ENCODE measurements at places on chromosomes 2 and 18.
A peak's percentile ranks its signal among the peaks of the same experiment; 100 is the strongest.

DNA sequence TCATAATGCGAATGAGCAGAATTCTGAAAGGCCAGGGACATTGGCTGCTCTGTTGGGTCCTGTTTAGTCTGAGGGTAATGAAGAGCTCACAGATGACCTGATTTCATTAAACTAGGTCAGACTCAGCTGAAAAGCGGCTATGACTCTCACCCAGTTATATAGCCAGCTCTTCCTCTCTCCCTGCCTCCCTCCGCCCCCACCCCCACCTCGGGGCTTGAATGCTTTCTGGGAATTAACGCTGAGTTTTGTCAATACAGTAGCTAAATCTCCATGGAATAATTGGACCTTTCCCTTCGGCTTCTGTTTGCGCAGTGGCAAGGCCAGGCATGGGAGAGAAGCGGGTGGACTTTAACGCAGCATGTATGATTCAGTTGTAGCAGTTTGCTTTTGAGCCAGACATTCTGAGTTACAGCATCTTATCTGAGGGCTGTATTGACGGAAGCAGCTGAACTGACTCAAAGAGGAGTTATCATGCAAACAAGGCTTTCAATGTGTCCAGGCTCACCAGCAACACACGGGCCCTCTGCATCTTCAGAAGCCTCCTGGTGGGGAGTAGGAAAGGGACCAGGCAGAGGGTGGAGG, 110.6 kb downstream of the MYCN start:
- no peak for DNase-seq

DNA sequence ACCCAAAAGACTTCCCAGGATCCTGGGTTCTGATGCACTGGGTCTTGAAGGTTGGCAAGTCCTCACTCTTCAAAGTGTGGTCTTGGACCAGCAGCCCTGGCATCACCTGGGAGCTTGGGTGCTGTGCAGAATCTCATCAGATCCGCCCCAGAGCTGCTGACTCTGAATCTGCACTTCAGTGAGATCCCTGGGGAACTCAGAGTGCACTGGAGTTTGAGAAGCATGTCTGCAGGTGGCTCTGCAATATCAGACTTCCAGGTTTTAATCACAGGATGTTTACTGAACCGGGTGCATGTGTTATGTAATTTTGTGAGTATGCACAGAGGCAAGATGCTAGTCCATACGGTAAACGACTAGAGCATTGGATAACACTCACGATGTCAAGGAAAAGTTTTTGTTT, 58.0 kb upstream of the BOD1L2 start:
- DNase-seq, result no peak

DNA sequence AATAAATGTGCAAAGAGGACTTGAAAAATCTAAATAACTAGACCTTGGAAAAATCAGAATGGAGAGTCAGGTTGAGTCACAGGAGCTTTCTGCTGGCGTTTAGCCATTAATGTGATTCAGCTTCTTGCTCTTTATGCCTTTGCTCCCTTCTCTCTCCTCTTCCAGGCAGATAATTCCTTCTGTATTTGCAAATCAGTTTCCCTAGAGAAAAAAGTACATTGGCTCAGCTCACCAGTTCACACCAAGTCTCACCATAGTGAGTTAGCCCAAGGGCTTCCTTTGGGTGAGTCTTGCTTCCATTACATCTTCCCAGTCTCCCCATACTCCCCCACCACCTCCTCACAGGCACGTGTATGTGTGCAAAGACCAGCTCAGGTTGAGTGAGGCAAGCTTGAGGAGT, 73.6 kb downstream of the CYBRD1 start:
- DNase-seq, result no peak

- DNase-seq, result no peak
These were observed 8.9 kb downstream of the GDF7 start for GRCh38 chr2:20675701-20676352.

DNA sequence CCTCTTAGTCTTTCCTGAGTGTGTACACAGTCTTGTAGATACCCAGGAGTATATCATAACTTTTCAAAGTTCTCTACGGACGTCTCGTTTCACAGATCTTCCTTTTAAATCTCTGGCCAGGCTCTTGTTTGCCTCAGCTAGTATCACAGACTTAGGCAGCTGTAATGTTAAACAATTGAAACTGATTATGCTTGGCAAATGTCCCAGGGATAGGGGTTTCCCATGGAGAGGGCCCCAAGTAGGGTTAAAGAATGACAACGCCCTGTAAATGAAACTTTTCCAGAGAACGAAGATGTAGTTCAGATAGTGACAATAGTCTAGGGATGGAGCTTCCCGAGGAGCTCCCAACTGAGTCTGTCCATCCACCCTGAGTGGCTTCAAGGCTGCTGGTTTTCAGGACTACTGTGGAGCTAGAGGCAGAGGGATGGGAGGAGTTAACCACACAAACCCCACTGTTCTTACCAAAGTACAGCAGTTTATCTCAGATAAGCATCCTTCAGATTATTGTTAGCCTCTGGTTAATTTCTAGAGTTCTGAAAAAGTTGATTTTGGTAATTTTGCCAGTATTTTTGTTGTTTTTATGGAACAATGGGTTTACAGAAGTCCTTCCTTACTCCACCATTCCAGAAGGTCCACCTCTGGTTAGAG, 9.1 kb downstream of the NEURL3 start:
- no peak for DNase-seq

- DNase-seq, result peak; percentile 91
These were observed 20.9 kb upstream of the COL6A3 start for GRCh38 chr2:237434866-237435311.

- DNase-seq, result no peak
These were observed 60.2 kb downstream of the PRPF40A start for GRCh38 chr2:152657043-152657442.

- DNase-seq, result no peak
These were observed 18.2 kb downstream of the WDR33 start for GRCh38 chr2:127792805-127793204.

GRCh38 chr2:176704282-176704858, 435.1 kb downstream of the MTX2 start:
- DNase-seq, result no peak

- DNase-seq, result no peak
These were observed 23.0 kb downstream of the LYPD6 start for GRCh38 chr2:149353421-149353820.

- no peak for DNase-seq
These were observed 71.6 kb upstream of the EFEMP1 start for GRCh38 chr2:55995211-55995610.

GRCh38 chr2:145918951-145919350, 1399.0 kb upstream of the ZEB2 start:
- no peak for DNase-seq

- no peak for DNase-seq
These were observed 39.5 kb downstream of the ATP9B start for GRCh38 chr18:79108549-79109215.

Measured in activated CD4-positive, alpha-beta T cell treated with anti-CD3 and anti-CD28 coated beads for 4 hours (primary cell).